ENCODE measurements at places on chromosomes 4 and X.

- DNase-seq, result no peak
Observed at GRCh38 chrX:53684415-53685192, 1.9 kb downstream of the HUWE1 start.

- no peak for DNase-seq
Observed at GRCh38 chr4:135510582-135510981, 1309.0 kb upstream of the PABPC4L start.

DNA sequence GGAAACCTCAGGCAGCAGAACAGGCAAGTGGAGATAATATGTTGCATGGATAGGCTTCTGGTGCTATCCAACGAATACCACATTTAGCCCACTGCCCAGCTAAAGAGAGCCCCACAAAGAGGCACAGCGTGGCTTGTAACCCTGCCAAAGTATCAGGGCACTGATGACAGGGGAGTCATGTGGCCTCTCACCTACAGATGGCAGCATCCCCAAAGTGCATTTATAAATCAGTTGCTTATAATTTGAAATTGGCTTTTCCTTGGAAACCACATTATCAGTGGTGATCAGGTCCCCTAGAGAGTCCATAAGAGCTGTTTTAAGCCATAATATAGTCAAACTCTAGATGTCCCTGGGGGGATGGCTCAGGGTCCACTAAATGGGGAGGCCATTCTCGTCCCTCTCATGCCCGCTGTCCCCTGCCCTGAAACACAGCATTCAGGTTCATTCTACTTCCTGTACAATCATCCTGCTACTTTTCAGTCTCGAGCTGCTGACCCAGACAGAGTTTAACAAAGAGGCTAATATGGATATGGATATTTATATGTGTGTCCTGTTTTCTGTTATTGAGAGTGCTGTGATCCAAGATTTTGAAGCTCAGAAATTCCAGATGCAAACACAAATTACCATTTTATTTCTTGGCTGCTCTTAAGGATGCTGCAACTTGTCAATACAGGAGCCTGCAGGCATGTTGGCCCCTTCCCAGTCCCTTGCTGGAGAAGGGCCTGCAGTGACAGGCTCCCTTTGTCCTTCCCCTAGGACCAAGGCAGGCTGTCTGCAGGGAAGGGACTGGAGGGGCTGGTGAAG, 28.5 kb downstream of the SRPX start:
- DNase-seq, result no peak

DNA sequence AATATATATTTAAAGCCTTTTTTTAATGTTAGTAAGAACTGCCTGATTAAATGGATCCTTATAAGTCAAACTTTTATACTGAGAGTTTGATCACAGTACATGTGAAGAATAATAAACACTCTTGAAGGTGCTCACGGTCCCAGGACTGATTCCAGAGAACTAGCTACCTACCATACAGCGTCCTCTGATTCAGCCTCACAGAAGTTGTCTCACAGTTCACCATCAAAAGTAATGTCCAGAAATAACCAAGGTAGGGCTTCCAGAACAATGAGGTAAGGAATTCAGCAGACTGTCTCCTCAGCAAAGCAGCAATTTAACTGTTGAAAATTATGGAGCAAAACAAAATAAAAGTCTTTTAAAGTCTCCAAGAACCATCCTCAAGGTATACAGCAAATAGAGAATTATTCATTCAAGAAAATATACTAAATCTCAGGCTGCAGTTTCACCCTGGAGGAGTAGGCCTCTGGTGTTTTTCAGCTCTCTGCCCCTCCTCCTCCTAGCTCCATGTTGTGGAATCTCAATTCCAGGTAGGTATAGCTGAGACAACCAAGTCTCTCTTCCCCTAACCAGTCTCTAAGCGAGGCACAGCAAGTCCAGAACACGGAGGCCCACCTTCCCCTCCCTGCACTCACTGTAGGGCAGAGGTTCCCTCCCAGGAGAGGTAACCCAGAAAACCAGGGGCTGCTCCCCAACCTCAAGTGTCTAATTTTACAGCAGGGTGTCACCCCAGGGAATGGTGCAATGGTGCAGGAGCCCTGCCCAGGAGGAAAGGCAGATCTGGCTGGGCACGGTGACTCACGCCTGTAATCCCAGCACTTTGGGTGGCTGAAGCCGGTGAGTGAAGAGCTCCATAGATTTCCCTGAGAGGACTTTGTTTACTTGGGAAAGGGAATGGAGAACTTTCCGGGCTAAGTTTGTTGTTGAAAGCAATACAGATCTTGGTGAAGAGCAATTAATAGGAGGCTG, 28.6 kb downstream of the FAM241A start:
- no peak for DNase-seq

DNA sequence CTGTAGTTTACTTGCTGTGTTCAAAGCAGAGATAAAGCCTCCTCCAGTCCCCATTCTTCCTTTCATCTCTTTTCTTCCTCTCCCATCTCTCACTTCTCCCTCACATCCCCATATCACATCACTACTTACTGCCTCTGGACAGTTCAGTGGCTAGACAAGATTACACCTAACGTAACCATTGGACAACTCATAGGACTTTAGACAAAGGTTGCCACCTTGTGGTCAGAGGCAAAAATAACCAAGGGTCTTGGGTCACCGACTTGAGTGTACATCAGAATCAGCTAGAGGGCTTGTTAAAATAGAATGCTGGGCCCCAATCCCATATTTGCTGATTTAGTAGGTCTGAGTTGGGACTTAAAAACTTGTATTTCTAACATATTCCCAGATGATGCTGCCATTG, 109.3 kb upstream of the DGKK start:
- peak; percentile 7 for DNase-seq

- no peak for DNase-seq
Observed at GRCh38 chr4:82517043-82517442, 44.7 kb downstream of the TMEM150C start.

DNA sequence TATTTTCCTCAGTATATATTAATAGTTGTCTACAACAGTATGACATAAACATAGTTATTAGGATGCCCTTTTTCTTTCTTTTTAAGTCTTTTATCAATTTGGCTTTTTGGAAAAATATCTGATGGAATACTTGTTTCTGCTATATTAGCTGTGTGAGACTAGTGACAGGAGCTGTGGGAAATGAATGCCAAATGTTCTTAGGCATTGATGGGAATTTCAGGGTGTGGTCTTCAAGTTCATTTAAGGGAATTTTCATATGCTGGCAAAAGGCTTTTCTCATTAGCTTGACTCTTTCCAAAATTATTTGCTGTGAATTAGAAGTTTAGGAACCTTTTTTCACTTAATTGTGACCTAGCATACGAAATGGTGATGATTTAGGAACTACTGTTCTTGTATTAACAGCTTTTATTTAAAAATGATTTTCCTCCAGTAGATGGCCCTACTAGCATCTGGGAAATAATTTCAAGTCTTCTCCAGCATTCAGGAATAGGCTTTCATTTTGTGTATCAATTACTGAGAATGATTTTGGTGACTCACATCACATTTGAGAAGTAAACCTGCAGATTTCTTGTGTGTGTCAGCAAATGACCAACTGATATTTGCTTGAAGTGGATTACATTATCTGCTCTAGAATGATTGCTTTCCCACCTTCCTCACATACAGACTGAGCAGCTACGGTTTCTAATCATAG, 70.9 kb downstream of the HTT start:
- DNase-seq, result no peak

GRCh38 chr4:180521181-180521580, 1722.0 kb upstream of the TENM3 start:
- no peak for DNase-seq

DNA sequence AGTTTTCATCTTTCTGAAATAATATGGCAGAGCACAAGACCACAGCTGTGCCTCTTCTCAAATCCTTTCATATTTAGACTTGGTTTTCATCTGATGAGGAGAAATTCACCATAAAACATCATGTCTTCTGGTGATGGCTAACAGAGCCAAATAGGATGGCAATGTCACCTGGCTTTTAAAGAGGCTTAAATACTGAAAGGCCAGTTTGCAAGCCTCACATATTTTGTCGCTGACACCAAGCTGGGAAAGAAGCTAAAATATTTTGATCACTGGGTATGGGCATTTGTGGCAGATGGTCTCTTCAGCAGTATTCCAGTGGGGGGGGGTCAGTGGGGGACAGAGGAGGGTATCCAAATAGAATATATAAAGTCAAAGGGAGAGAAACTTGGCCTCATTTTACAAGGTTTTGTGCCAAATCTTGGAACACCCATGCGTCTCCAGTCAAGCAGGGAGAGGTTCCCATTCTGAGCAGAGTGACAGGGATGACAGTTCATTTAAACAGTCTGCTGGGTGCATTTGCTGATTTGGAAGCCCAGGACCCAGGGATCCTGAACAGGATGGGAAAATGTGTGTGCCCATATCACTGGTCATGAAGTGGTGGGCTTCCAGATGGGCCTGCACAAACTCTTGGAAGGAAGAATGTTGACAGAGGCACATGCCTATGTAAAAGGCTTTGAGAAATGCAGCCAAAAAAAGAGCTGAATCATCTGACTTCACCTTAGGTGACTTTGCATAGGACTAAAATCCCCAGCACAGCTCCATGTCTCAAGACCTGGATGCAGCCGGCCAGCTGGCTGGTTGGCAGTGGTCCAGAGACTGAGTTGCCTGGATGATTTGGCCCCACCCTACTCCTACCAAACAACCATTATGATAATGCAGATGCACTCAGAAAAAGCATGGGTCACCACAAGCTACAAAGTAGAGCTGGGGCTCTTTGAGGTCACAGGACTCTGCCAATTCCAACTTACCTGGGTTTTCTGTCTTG, 484.4 kb upstream of the NR3C2 start:
- no peak for DNase-seq

DNA sequence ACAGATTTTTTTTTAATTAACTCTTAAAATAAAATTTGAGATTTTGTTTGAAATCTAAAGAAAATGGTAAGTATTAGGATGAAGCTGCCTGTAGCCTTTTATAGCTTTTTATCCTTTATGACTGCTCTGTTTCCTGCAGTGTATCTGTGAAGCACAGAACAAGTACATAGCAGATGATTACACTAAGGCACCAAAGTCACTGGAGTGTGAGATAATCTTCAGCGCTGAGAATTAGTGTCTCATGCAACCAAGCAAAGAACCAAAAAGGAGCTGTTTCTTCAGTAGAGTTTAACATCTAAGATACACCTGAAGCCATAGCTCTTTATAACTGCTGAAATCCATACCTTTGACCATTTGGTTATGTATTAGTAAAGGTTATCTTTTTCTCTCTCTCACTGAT, 1989.8 kb upstream of the PCDH10 start:
- no peak for DNase-seq

DNA sequence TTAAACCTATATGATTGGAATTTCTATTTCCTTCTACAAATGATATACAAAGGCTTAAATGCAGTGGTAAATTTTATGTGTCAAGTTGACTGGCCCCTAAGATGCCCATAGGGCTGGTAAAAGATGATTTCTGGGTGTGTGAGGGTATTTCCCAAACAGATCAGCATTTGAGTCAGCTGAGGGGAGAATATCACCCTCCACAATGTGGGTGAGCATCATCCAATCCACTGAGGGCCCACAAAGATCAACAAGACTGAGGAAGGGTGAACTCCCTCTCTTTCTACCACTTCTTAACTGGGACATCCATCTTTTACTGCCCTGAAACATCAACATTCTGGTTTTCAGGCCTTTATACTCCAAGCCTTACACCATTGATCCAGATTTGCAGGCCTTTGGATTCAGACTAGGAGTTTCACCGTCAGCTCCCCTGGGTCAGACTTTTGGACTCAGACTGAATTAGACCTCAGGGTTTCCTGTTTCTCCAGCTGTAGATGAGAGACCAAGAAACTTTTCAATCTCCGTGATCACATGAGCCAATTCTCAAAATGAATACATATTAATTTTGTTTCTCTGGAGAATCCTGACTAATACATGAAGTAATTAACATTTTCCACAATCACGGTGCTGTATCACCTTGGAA, 1020.7 kb upstream of the SLIT2 start:
- no peak for DNase-seq

- no peak for DNase-seq
Observed at GRCh38 chr4:55512922-55513571, 33.7 kb downstream of the CLOCK start.

DNA sequence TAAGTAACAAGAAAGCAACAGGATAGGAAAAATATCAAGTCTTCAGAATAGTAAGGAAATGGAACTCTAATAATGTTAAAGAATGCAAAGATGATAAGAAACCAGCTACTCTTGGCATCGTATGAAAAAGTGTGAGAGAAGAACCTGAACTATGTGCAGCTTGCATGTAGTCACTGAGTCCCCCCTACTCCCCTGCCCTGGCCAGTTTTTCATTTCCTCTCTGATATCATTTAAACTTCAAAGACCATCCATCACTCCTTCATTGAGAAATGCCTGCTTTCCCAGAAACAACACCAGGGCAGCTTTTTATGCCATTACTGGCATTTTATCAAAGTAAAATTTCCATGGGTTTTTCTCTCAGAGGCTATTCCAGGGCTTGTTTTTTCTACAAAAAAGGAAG, 28.1 kb downstream of the INPP4B start:
- no peak for DNase-seq

DNA sequence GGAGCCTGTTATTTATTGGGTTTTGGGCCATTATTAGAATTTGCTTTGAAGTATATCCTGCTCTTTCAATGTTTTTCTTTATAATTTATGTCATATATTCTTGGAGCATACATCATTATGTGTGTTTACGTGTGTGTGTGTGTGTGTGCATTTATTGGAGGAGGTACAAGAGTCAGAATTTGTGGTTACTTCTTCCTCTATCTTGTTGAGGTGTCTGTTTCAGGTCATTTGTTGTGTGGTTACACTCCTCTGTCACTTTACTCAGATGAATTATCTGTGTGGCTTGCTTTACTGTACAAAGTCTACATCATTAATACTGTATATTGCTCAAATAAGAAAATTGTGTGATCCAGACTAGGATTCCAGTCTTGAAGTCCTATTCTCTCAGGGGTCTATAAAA, 1957.4 kb upstream of the TENM3 start:
- DNase-seq, result no peak

Measured in keratinocyte (primary cell).